Activated CD4-positive, alpha-beta T cell treated with anti-CD3 and anti-CD28 coated beads, Interleukin-2, amount 50 U/mL, for 1 hour (primary cell): ENCODE measurements at places on chromosomes 1 and 21.

DNA sequence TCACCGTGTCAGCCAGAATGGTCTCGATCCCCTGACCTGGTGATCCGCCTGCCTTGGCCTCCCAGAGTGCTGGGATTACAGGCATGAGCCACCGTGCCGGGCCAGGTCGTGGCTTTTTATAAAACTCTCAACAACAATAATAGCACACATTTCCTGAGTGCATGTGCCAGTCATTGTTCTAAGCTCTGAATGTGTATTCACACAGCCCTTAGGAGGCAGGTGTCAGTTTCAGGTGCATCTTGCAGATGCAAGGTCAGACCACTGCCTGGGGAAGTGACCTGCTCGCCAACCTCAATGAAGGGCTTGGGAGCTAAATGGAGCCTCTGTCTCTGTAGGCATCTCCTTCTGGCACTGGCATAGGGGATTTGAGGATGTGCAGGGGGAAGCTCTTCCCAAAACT lies 1.6 kb upstream of the LEFTY2 start:
- no peak for DNase-seq

DNA sequence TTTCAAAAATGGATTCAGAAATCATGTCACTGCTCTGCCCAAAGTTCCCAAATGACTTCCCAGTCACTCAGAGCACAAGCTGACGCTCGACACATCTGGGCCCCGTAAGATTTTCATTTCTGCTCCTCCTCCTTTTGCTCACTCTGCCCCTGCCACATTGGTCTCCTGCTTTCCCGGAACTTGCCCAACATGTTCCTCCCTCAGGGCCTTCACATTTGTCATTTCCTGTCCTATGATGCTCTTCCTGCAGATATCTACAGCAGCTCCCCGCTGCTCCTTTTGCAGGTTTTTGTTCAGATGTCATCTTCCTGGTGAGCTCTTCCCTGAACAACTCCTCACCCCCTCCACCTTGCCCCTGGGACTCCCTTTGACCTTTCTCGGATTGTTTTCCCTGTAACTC lies 58.5 kb upstream of the IVNS1ABP start:
- DNase-seq = no peak

GRCh38 chr1:89503690-89504089 lies 20.9 kb upstream of the LRRC8B start:
- DNase-seq = no peak

DNA sequence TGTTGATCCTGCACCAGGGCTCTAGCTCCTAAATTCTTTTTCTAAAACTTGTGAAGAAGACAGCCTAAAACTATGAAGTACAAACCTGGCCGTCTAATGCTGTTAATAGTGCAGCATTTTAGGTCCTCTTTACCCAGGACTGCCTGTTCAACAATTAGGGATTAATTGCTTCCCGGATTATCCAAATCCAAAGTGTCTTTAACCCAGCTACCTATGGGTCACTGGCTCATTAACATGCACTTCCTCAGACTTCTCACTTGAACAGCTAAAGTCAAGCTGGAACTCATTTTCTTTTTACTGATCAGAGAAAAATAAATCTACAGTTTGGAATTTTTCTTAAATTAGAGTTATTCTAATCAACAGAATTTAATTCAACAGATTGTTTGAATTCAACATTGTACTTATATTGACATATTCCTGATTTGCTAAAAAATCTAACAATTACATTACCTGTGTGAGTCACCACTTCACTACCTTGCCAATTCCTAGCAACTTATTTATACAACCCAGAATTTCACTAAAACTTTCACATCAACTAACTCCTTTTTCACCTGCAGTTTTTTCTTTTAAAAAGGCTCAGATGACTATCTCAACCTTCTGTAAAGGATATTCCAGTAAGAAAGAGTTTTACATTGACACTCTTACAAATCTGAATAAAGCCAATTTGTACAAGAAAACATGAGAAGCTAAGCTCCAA lies 3.3 kb downstream of the HNRNPU start:
- no peak for DNase-seq

GRCh38 chr1:82329226-82329625 lies 528.5 kb downstream of the ADGRL2 start:
- no peak for DNase-seq

DNA sequence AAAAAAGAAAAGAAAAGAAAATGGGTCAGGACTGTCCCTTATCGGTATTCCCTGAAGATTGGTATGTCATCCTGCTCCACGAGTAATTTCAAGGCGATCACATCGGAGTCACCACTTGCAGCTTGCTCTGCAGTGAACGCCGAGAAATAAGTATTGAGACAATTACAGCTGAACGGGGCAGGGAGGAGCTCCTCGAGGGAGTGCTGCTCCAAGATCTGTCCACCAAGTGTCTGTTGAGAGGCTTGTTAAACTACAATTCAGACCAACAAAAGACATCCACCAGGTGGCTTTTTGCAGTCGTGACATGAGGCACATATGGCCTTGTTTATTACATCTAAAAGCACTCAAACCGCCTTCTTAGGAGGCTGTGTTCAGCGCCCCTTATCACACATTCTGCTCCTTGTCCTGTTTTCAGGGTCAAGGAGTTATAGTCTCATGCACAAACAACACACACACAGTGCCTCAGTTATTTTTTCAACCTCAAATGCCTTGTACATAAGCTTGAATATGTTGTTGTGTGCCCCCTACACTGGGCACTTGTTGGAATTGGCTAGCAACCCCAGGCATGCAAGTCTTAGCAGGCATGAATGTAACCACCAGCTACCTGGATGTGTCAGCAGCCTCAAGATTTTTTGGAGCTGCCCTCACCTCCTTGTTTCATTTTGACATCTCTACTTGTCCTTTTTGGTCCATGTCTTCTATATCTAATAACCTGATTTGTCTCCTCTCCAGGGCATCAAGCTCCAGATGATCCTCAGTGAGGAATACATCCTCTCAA lies 13.0 kb upstream of the CD48 start:
- DNase-seq = no peak

GRCh38 chr21:34544032-34544496 lies 32.1 kb upstream of the KCNE1 start:
- DNase-seq = peak; percentile 26

DNA sequence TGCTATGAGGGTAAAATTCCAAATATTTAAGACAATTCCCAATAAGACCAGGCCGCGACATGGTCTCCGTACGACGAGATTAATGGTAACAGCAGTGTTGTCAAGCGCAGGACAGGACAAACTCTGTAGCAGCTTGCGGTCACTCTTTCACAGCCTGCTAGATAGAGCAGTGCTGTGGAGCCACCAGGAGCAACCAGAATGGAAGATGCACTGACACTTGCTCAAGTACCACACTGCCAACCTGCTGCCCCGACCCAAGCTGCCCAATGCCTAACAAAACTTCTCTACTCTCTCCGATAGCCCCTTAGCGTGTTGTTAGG lies 636 bp downstream of the WARS2 start:
- no peak for DNase-seq

DNA sequence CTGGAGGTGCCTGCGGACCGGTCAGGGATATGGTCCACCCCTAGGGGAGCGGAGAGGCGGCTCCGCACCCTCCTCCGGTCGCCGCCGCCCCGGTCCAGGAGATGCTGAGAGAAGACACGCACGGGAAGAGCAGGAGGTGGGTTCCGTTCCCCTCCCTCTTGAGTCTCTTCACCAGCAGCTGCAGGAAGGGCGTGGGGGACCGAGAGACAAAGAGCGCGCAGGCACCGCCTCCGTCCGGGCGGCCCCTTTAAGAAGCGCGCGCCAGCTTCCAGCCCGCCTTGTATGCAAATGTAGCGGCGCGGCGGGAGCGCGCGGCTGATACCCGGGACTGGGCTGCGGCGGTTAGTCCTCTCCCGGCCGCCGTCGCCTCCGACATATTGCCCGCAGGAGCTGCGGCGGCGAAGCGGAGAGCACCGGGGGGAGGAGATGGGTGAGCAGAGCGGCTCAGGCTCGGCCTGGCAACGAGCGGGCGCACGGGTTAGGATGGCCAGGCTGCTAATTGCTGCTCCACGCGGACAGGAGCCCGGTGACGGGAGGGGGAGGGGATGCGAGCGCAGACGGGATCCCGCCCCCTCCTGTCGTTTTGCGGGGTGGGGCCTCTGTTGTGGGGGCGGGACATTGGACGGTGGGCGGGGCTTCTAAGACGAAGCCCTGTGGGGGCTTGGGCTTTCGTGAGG lies at the start of gene TMEM39B:
Gene TMEM39B, plus strand, starts transcription at position 318 of the 677 bp plus-strand sequence. Its CDS starts 109 bp downstream, at position 427.
- DNase-seq = peak; percentile 90

DNA sequence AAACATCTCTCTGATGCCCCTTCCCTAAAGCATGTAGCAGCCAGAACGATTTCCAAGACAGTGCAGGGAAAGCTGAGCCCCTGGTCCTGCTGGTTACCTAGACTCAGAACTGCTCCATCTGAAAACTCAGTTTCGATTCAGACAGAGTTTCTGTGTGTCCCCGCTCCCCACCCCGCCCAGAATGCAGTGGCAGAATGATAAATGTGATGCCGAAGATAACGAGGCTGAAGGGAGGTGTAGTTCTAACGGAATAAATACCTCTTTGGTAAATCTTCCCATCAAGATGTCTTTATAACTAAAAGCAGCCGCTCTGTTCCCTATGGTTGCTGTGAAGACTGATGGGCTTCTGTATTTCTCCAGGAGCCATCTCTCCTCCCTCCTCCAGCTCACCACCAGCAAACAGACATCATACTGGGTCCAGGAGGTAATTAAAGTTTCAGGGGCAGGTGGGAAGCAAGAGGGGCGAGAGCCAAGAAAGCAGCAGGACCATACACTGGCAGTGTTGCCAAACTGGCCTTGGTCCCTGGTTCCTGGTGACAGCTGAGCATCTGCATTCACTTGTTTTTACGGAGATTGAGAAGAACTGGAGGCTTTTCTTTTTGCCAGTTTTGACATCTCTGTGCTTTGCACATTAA lies 76.9 kb downstream of the DDX20 start:
- DNase-seq = no peak

GRCh38 chr1:86507935-86508582 lies 38.8 kb upstream of the CLCA4 start:
- DNase-seq = no peak

DNA sequence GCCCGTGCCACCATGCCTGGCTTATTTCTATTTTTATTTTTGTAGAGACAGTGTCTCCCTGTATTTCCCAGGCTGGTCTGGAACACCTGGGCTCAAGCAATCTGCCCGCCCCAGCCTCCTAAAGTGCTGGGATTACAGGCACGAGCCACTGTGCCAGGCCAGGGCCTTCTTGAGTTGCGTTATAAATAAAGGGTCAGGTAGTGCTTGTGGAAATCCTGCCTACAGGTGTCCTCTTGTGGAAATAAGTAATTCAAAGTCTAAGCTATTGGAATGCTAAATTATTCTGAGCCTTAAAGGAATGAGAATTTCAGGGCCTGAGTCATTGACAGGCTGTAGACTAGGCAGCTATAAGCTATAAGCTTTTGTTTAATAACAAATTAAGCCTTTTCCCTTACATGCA lies 8.1 kb upstream of the SFT2D2 start:
- DNase-seq = no peak

DNA sequence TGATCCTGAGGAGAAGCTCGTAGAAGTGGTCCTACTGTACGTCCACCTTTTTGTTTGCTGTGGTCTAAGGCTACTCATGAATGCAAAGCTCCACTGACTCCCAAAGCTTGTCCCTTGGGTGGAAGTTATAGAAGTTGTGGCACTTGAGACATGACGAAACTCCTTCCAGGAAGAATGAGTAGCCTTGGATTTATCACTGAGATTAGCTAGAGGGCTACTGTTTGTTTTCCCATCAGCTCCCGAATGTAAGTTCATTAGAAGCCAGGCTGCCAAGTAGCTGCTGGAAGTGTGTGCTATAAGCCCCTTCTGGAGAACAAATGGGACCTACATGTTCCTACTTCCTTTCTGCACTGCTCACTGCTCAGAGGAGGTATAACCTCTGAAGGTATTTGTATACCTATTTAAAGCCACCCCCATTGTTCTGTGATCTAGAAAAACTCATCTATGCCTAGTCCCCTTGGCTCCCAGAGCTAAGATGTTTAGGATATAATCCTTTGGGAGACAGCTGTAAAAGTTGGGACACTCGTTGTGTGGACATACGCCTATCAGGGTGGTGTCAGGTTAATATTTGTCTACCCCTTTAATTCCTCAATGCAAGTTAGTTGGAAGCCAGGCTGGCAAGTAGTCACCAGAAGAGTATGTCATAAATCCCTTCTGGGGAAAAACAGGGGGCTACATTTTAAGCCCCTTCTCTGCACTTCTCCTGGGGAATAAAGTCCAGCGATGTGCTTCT lies 72.9 kb downstream of the SCMH1 start:
- no peak for DNase-seq

- DNase-seq = no peak
Measured at GRCh38 chr1:24900985-24901781, 28.9 kb downstream of the RUNX3 start.

- DNase-seq = no peak
Measured at GRCh38 chr21:16978309-16978895, 534.4 kb upstream of the CXADR start.

DNA sequence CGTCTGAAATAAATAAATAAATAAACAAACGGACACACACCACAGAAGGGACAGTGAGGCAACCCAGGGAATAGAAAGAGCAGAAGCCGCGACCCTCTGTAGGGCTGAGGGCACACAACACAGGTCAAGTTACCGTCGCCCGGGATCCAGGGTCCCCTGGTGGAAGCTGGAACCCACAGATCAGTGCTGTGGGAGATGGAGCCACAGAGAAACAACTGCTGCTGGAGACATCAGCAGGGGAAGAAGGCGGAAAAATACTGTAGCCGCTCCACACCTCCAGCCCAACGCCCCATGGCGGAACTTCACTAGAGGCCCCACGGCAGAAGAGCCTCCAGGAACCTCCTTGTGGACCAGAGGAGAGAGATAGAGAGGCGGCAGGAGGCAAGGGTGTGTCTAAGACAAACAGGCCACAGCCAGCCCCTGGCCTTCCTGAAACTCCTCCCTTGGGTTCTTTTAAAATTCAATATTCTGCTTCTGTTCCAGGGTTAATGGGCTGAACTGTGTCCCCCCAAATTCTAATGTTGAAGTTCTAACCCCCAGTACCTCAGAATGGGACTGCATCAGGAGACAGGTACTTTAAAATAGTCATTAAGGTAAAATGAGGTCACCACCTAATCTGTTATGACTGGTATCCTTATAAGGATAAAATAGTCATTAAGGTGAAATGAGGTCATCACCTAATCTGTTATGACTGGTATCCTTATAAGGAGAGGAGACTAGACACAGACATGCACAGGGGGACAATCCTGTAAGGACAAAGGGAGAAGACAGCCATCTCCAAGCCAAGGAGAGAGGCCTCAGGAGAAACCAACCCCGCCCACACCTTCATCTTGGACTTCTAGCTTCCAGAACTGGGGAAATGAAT lies 7.7 kb upstream of the HLCS start:
- no peak for DNase-seq

DNA sequence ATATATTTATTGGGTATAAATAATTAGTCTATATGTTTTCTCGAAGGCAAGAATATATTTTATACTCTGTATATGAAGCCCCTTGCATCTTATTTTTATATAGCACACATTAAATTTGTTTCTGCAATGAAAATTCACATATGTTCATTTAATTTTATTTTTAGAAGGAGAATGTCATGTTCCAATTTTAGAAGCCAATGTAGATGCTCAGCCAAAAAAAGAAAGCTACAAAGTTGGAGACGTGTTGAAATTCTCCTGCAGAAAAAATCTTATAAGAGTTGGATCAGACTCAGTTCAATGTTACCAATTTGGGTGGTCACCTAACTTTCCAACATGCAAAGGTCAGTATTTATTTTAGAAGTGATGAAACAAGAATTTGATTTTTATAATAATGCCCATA lies 16.6 kb downstream of the CFHR5 start:
- DNase-seq = no peak
